CD4-positive, alpha-beta T cell treated with Interleukin-12 subunit alpha and Interleukin-12 subunit beta, for 1 hour (primary cell): ENCODE measurements at places on chromosomes 5 and 9.

GRCh38 chr5:141182248-141182647 is at the start of gene PCDHB16:
Gene PCDHB16 (plus strand): TSS chr5:141182387. CDS start chr5:141182560, 173 bp downstream.
- DNase-seq, result no peak

DNA sequence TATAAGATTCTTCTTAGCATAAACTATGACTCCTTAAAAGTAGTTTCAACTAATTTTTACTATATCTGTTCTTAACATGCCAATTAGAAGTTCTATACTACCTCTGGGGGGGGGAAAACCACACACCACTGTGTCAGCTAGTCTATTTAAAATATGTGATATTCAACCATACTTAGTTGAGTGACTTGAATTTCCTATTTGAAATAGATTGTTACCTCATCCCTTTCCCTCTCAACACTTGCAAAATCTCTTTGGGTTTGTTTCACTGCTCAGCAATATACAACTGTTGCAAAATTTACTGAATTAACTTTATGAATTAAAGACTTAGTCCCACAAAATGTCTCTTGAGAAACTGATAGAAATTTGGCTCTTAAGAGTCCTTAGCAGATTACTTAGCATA is 151.1 kb upstream of the POU5F2 start:
- DNase-seq, result no peak

GRCh38 chr9:14722391-14723035 is at the start of gene CER1:
Gene CER1 (minus strand): TSS chr9:14722733. CDS start chr9:14722672, 61 bp downstream.
- no peak for DNase-seq

DNA sequence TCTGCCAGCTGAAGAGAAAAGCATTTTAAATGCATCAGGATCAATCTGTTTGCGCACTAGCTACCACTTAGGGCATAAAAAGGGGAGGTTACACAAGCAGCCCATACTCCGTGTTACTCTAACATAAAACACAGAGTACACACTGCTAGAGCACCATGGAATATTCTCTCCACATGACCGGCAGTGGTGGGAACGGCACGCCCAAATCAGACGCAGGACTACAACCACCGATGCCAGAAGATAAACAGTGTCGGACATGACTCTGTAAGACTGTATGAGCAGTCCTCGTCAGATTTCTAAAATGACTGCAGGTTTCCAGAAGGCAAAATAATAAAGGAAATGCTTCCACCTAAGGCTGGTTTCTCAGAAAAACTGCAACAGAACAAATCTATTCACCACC is 40.0 kb downstream of the CDK5RAP2 start:
- DNase-seq, result no peak

DNA sequence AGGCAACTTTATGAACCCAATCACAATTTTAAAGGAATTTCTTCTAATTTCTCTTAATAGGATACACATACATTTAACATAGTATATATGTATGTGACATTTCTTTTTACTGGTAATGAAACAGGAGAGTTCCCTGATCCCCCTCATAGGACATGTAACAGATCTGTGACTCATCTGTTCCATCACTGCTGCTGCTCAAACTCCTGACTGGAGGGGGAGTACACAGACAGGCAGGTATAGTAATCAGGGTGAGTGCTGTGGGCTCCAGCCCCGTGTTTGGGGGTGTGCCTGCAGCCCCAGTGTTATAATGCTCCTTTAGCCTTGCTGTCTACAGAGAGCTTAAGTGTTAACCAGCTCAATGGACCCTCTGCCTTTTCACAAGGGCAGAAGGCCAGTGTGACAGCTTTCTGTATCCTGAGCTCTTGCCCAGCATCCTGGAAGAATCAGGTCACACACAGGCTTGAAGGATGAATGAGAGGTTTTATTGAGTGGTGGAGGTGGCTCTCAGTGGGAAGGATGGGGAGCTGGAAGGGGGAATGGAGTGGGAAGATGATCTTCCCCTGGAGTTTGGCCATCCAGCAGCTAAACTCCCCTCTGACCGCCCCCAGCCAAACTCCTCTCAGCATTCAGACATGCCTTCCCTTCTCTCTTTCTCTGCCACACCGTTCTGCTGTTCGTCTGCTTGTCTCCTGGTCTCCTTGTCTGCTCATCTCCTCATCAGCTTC is 161.3 kb downstream of the ZNF608 start:
- no peak for DNase-seq

- DNase-seq, result no peak
These were observed 111.8 kb upstream of the OTULINL start for GRCh38 chr5:14469551-14470377.

DNA sequence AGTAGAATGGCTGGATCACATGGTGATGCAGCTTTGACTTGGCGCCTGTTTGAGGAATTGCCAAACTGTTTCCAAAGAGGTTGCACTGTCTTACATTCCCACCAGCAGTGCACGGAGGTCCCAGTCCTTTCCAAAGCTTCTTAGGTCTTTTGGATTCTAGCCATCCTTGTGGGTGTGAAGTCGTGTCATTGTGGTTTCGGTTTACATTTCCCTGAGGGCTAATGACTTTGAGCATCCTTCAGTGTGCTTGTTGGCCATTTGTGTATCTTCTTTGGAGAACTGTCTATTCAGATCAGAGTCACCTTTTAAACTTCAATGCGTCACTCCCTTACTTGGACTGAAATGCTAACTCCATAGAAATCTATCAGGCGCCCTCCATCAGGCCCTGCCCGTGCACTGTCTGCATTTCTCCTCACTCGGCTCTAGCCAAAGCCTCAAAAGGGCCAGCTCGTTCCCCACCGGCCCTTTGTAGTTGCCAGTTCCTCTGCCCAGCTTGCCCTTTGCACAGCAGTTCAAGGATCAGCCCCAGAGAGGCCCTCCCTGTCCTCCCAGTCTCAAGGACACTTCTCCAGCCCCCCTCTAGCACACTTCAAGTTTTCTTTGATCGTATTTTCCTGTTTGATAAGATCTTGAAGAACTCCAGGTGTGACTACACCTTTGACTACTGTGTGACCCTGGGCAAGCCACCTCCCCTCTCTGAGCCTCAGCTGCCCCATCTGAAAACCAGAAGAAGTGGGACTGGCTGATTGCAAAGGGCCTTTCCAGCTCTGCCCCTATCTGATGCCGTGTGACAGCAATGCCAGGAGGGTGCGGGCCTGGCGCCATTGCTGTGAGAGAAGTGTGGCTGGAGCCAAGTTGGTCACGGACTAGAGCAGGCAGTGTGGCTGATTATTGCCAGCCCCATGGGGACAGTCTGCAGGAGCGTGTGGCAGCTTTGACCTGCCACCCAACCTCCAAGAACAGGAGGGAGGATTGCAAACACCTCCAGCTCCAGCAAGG is 5.6 kb downstream of the HRH2 start:
- no peak for DNase-seq

DNA sequence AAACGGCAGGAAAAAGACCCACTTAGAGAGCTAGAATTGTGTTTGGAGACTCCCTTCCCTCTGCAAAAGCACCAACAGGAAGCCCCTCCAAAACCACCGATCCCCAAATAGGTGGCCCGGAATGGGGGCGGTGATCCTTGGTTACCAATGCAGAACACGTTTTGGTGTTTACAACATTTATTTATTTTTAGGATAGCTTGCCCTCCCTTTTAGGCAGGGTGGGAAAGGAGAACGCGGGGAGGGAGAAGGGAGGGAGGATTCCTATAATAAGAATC is 579 bp upstream of the NTRK2 start:
- DNase-seq, result no peak

DNA sequence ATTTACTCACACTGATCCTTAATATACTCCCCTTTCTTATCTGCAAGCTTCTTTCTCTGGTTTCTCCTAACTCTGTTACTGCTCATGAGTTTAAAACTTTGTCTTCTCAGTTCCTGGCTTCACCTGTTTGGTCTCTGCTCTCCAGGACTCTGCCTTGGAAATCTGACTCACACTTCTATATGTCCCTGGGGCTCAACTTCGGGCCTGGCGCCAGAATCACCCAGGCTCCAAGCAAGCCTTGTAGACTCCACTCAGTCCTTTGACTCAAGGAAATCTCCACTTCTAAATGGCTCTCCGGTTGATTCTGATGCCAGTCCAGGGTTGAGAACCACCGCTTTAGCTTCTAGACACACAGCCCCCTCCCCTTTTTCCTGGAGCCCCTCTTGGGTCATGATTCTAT is 57.8 kb downstream of the TMC1 start:
- DNase-seq, result no peak

DNA sequence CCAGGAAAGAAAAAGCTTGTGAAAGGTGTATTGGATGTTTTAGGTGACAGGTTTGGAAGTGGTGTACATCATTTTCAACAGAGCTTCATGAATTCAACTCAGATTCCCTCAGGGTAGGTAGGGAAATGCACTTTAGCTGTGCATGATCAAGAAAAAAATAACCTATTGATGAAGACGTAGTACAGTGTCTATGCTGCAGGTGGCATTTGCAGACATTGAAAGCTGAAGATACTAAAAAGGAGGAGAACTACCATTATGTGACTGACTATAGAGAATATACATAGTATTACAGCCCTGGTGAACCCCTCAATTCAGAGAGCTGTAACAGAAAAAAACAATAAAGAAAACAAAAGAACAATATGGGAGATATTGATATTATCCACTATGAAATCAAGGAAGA is 2344.7 kb upstream of the ACO1 start:
- no peak for DNase-seq

GRCh38 chr5:33300209-33300742 is 140.5 kb upstream of the TARS1 start:
- DNase-seq, result no peak

DNA sequence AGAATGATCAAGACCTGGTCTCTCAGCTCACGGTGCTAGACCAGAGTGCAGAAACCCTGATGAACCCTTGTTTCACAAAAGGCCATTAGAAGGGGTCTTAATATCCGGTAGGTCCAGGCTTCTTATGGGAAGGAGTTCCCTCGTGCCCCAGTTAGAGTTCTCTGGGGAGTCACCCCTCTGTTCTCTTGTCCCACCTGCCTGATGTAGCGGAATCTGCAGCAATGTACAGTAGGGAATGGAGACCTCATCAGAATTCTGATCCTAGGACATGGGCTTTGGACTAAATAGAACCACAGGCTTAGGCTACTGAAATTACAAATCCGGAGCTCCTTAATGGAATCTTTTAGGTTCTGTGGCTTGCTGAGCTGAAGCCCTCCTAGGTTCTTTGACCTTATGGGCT is 243.6 kb upstream of the IRX2 start:
- DNase-seq, result no peak

DNA sequence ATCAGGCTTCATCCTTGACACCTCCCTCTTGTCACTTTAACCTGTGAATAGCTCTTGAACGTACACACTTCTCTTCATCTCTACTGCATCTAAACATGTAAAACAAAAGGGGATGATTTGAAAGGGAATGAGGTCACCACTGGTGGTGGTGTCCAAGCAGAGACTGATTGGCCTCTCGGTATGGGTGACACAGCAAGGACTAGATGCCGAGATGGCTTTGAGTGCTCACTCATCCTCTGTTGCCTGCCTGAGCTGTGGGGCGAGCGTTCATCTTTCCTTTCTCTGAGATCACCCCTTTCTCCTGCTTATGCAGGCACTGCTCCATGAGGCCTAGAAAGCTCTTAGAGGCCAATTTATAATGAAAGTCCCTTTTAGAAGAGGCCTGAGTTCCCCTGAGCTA is 51.9 kb downstream of the SEC61B start:
- DNase-seq, result no peak

DNA sequence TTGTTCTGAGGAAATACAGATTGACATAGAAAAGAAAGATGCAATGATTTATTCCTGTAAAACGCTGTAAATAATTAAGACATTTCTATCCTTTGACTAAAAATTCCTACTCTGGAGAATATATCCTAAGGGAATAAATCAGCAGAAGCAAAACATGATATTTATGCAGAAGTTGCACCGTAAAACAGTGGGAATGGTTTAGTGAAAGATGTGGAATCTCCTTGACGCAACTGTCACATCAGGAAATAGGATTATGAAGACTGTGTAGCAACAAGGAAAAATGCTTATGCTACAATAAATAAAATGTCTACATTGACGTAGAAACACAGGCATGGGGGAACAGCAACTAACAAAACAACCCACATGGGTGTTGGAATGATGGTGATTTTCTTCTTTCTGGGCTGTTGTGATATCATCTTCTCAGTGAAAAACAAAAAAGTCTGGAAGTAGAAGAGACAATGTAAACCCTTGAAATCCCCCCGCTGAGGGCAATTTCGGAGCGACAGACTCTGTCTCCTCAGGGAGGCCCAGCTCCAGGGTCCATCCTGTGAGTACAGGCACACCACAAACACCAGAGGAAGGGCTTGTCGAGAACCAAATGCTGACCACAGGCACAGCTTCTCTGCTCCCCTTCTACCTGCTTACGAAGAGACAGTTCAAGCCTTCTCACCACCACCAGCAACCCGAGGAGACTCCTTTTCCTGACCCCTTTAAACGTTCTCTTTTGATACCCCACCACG is 25.2 kb downstream of the COL23A1 start:
- no peak for DNase-seq

DNA sequence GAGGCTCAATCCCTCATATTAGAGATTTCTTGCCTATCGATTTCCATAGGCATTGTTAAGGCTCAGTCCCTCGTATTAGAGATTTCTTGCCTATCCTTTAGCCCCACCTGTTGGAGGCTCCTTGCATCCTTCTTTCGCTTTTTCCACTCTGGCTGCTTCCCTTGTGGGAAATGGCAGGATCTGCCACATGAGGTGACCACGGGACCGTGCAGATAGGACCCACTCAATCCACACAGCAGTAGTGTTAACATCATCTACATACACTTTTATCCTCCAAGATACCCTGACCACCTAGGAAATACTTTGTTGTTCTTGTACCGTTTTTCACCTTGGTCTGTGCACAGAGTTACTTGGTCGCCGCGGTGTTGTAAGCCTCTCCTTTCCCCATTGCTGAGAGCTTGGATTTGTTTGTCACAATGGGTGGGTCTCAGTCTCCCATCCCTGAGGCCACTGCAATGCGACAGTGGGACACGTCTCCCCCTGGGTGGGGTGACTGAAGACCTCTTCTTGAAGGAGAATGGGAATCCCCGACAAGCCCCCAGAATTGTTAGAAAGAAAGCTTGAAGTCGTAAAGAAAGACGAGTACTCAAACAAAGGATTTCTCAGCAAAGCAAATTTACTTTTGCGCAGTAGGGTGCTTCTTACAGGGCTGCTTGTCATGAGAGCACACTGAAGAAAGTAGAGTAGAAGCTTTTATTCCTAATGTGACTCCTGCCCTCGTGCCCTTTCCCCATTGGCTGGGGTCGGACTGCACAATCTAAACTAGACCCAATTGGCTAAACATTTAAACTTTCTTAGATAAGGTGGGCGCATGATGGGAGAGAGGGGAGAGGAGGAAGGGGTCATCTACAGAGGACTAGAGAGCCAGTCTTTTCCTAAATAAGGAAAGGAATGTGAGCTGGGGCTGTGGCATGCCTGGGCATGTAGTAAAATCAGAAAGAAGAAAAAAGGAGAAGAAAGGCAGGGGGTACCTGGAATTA is 19.8 kb downstream of the IFT74 start:
- DNase-seq, result peak; percentile 26

GRCh38 chr9:129491487-129491855 is 129.4 kb downstream of the C9orf50 start:
- DNase-seq, result no peak

- DNase-seq, result no peak
These were observed 20.7 kb downstream of the SKP2 start for GRCh38 chr5:36172599-36172998.

DNA sequence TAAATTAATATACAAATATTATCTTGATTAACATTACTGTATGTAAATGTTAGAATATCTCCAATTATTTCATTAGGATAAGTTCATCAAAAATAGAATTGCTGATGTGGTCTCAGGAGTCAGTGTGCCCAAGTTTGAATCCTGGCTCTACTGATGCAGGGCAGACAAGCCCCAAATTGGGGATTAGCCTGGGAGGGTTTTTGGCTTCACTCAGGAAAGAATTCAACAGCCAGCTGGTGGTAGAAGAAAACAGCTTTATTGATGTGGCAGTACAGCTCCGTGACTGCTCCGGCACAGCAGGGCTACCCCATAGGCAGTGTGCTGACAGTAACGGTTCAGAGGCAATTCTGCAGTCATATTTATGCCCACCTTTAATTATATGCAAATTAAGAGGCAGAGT is 32.5 kb downstream of the COL27A1 start:
- no peak for DNase-seq
